Activated naive CD8-positive, alpha-beta T cell treated with anti-CD3 and anti-CD28 coated beads, Interleukin-2, amount 50 U/mL, for 24 hours (primary cell): ENCODE measurements at places on chromosomes 5 and 9.

GRCh38 chr5:54362992-54363625 lies 52.7 kb upstream of the ARL15 start:
- DNase-seq: no peak
- no peak overlapping the region for H3K4me3 ChIP-seq
- H3K4me1 ChIP-seq: no peaks in the 10 kb centered on the region
- H3K36me3 ChIP-seq: no peaks in the 10 kb centered on the region
- H3K27me3 ChIP-seq: peaks cover 17% of the 10 kb centered on the region
- no peak overlapping the region for H3K27ac ChIP-seq

GRCh38 chr5:37791321-37791720 lies 48.5 kb downstream of the GDNF start:
- H3K36me3 ChIP-seq: peaks cover 3% of the 10 kb centered on the region
- H3K27me3 ChIP-seq: peaks cover 7% of the 10 kb centered on the region
- no peak overlapping the region for H3K4me3 ChIP-seq
- DNase-seq: no peak

- peaks cover 43% of the 10 kb centered on the region for H3K36me3 ChIP-seq
- no peaks in the 10 kb centered on the region for H3K27me3 ChIP-seq
- no peak overlapping the region for H3K4me3 ChIP-seq
- H3K4me1 ChIP-seq: peaks cover 2% of the 10 kb centered on the region
- H3K27ac ChIP-seq: no peak overlapping the region
Measured at GRCh38 chr5:41788941-41789368, 81.3 kb downstream of the OXCT1 start.

GRCh38 chr5:1478271-1479035 lies 33.2 kb upstream of the SLC6A3 start:
- H3K4me1 ChIP-seq: peaks cover 18% of the 10 kb centered on the region
- no peaks in the 10 kb centered on the region for H3K27me3 ChIP-seq
- H3K27ac ChIP-seq: no peak overlapping the region
- no peak overlapping the region for H3K4me3 ChIP-seq
- DNase-seq: no peak
- H3K36me3 ChIP-seq: peaks cover 37% of the 10 kb centered on the region
